ENCODE measurements at places on chromosomes 16 and 17.

GRCh38 chr17:5714993-5715392 is 130.7 kb upstream of the NLRP1 start:
- DNase-seq = no peak

DNA sequence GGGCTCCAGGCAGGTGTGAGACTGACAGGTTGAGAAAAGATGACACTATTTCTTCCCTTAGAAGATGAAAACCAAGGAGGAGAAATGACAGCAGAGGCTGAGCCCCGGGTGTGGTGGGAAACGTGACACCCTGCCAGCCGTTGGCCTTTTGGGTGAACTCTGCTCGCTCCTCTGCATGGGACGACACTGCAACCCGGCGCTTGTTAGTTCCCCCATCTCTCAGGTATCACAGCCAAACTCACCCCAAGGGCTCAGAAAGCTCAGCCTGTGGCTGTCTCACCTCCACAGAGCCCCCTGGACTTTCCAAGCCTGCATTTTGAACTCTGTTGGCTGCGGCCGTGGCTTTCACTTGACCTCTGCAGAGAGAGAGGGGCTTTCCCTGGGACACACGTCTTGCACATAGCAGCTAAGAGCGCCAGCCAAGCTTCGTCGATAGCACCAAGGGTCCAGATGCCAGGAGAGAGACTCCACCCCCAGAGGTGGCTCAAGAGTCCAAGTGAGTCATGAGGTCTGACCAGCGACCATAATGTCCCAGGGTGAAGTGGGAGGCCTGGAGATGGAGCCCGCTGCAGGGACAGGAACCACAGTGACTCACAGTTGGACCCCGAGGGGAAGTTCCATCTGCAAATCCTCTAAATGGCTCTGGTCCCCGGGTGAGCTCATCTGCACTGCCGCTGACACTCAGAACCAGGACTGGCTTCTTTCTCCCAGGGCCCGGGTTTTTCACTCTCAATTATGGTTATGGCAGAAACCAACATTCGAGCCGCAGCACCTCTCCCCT is 301.9 kb downstream of the SOX9 start:
- DNase-seq = no peak

- DNase-seq = no peak
Measured at GRCh38 chr17:67111327-67111726, 67.0 kb downstream of the CACNG1 start.

DNA sequence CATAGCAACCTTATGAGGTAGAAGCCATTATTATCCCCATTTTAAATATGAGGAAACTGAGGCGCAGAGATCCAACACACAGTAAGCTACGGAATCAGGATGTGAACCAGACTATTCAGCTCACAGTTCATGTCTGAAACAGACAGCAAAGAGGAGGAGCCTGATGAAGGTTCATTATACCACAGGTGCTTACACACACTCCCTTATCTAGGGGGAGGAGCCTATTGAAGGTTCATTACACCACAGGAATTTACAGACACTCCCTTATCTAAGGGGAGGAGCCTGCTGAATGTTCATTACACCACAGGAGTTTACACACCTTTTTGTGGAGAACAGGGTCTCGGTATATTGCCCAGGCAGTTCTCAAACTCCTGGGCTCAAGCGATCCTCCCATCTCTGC is 21.9 kb downstream of the C16orf95 start:
- no peak for DNase-seq

DNA sequence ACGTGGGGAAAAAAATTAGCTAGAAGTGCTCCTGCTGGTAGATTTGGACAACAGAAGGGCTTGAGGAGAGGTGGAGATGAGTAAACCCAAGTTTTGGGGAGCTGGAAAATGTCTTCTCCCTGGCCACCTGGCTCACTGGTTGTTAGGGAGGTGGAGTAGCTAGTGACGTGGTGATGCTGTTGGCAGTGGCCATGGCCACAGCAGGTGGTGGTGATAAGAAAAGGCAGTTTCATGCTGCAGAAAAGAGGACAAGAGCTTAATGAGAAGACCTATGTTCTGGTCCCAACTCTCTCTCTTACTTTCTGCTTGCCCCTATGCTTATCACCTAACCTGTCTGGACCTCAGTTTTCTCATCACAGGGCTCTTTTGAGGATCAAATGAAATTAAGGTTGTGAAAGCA is 223.5 kb upstream of the N4BP1 start:
- no peak for DNase-seq

DNA sequence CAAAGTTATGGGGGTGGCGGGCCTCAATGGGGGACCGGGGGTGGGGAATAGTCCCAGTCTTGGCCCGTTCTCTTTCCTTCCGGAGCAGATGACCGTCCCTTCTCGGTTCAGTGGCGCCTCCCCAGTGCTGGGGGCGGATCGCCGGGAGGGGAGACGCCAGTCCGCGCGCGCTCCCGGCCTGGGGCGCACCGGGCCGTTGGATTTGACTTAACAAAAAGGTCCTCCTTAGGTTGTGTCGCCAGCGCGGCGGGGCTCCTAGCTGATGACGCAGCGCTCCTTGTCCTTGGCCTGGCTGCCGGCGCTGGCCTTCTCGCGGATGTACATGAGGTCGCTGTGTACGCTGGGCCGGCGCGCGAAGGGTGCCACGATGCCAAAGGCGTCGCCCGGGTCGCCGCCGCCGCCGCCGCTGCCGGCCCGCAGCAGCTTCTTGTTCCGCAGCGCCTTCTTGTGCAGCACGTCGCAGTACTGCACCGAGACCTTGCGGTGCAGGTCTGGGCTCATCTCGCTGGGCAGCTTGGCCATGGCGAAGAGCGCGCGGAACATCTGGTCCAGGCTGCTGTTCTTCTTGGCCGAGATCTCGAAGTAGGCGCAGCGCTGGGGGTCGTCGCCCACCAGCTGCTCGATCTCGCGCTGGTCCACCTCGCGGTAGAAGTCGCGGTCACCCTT is 1.2 kb downstream of the RASD1 start:
- no peak for DNase-seq

- DNase-seq = no peak
Measured at GRCh38 chr17:2903193-2903974, 107.1 kb downstream of the RAP1GAP2 start.

- no peak for DNase-seq
Measured at GRCh38 chr16:81319221-81319912, 4.6 kb downstream of the GAN start.

- no peak for DNase-seq
Measured at GRCh38 chr16:53895851-53896250, 191.9 kb downstream of the FTO start.

DNA sequence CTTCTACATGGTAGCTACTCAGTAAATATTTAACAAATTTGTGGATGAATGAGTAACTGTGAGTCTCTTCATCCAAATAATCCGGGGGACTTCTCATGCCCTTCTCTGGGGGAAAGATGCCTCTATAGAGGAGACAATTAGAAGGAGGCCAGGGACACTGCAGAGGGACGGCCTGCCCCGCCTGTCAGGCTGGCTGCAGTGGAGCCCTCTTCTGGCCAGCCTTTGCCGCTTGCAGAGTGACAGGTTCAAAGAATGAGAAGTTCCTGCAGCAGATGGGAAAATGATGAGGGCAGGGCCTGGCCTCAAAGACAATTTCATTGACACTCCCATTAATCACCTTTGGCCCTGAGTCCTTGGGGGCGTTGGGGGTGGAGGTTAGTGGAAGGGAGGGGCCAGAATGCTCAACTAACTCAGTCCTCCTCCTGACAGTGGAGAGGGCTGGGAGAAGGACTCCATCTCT is 339.0 kb downstream of the MAF start:
- no peak for DNase-seq

- DNase-seq = no peak
Measured at GRCh38 chr17:73283841-73284282, 22.2 kb upstream of the CPSF4L start.

DNA sequence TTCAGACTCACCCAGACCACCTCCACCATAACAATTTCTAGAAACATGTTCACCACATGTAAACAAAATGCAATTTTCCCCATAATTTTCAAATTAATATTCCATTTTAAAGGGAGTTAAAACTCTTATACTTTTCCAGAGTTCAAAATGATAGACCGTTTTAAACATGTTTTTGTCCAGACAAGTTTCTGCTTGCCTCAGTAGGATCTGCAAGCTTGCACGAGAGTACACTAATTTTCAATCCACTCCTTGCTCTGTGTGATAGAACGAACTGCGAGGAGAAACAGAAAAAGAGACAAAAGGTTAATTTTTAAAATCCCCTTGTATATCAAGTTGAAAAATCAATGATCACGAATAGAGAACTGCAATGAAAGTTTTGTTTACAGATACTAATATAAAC is 7.1 kb downstream of the FAHD1 start:
- DNase-seq = no peak

- no peak for DNase-seq
Measured at GRCh38 chr17:17377071-17377967, 74.1 kb downstream of the NT5M start.

GRCh38 chr16:81214745-81215166 is 23.7 kb upstream of the BCO1 start:
- no peak for DNase-seq

- DNase-seq = no peak
Measured at GRCh38 chr16:81997738-81998137, 13.5 kb downstream of the SDR42E1 start.

DNA sequence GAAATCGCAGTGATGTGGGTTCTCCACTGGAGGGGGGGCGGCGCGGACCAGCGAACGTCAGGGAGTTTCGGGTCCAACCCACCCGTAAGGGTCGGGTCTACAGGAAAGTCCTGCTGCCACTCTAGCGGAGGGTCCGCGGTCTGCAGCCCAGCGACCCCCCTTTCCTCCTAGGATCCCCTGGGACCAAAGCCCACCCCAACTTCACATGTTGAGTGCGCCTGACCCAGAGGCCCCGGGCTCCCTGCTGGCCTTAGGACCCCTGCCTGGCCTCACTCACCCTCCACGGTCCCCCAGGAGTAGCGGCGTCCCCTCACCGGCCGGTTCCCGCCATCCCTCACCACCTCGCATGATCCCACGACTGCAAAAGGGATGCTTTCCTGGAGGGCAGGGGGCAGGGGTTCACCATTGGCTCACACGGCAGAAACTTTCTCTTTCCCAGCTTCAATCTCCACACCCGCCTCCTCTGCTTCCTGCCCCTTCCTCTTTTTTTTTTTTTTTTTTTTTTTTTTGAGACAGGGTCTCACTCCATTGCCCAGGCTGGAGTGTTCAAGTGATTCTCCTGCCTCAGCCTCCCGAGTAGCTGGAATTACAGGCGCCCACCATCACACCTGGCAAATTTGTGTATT is 3.1 kb downstream of the SEPTIN1 start:
- DNase-seq = no peak

DNA sequence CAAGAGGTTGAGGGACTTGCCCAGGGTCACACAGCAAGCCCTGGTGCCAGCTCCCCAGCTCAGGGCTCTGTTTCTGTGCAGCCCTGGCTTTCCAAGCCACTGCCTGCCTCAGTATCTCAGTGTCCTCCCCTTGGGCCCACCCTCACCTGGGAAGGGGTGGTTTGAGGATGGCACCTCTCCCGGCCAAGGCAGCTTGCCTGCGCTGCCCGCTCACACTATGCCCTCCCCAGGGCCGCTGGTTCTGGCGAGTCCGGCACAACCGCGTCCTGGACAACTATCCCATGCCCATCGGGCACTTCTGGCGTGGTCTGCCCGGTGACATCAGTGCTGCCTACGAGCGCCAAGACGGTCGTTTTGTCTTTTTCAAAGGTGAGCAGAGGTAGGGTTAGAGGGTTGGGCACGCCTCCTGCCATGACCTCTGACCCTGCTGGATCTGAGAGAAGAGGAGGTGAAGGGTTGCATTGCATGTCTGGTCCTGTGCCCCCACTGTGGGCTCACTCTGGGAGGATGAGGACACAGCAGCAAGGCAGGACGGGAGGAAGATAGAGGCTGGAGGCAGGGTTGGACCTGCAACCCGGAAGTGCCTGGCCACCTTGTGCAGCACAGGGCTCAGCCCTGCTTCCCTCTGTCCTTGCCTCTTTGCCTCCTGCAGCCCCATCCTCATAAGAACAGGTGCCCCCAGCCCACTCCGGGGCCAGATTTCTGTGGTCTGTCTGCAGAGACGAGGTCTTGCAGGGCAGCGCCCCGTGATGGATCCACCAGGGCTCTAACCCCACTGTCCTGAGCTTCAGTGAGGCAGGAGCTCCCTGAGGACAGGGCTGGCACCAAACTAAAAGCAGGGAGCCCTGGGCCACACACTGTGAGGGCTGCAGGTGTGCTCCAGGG is 16.7 kb downstream of the MMP15 start:
- no peak for DNase-seq

DNA sequence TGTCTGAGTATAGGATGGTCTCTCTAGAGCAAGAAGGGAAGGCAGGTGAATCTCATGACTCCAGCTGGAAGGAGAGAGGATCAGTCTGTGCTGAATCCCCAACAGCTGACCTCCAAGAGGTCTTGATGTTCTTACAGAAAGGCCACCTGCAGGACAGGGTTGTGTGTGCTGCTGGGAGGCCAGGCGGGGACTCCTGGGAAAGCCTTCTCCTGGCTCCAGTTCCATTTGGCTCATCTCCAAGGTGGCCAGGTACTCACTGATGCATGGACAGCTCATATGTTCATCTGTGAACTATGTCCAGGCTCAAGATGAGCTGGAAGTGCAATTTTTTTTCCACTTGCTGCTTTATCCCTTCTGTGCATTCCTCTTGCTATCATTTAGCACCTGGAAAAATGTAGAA is 730.2 kb upstream of the RBFOX1 start:
- peak; percentile 12 for DNase-seq

DNA sequence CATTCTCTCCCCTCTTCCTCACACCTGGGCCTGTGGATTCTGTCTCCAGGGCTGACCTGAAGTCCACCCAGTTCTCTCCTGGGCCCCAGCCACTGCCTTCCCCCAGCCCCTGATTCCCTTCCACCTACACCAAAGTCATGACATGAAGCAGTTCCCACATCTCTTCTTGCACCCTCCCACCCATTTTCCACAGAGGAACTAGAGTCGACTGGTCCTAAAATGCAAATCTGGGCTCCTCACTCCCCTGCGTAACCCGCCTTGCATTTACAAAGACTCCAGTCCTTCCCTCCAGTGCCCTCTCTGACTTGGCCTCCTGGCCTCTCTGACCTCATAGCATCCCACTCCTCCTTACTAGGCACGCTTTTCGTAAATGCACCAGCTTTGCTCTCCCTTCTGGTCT is 14.8 kb downstream of the COX6A2 start:
- DNase-seq = no peak

- DNase-seq = no peak
Measured at GRCh38 chr16:59754854-59755253, 1020.7 kb upstream of the GOT2 start.
